CD4-positive, CD25-positive, alpha-beta regulatory T cell (primary cell): ENCODE measurements at places on chromosomes 12 and 14. TPM values are rescaled to one million over a fixed set of nuclear protein-coding genes. Genes with fewer than 3 reads are reported as not detected.

RIMBP2 gene
- total RNA-seq: not detected

LRTM2 gene
- not detected for total RNA-seq

ANKRD33 gene
- not detected for total RNA-seq

DIO3 gene
- not detected for total RNA-seq

GLIPR1L1 gene
- total RNA-seq: not detected

PTPN11 gene
- 51.9 TPM for total RNA-seq

TMTC1 gene
- not detected for total RNA-seq

GRCh38 chr12:77294016-77294415 lies 228.6 kb upstream of the E2F7 start:
- H3K36me3 ChIP-seq: no peaks in the 10 kb centered on the region
- H3K4me3 ChIP-seq: no peak overlapping the region
- H3K4me1 ChIP-seq: no peaks in the 10 kb centered on the region
- no peak for DNase-seq

DNA sequence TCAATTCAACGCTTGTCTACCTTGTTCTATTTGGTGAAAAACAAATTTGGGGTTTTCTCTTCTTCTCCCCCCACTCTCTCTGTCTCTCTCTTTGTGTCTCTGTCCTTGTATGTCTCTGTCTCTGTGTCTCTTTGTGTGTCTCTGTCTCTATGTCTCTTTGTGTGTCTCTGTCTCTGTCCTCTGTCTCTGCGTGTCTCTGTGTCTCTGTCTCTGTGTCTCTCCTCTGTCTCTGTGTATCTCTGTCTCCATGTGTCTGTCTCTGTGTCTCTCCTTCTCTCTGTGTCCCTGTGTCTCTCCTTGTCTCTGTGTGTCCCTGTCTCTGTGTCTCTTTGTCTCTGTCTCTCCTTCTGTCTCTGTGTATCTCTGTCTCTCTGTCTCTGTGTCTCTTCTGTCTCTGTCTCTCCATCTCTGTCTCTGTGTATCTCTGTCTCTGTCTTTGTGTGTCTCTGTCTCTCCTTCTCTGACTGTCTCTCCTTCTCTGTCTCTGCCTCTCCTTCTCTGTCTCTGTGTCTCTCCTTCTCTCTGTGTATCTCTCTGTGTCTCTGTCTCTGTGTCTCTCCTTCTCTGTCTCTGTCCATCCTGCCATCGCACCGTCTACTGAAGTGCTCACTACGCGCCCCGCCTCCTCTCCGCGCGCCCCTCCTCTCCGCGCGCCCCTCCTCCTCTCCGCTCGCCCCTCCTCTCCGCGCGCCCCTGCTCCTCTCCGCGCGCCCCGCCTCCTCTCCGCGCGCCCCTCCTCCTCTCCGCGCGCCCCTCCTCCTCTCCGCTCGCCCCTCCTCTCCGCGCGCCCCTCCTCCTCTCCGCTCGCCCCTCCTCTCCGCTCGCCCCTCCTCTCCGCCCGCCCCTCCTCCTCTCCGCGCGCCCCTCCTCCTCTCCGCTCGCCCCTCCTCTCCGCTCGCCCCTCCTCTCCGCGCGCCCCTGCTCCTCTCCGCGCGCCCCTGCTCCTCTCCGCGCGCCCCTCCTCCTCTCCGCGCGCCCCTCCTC lies 12.8 kb downstream of the LRCOL1 start:
- H3K4me1 ChIP-seq: peaks cover 14% of the 10 kb centered on the region
- peak overlapping the region; percentile 69 for H3K4me3 ChIP-seq
- H3K36me3 ChIP-seq: no peaks in the 10 kb centered on the region
- no peaks in the 10 kb centered on the region for H3K27me3 ChIP-seq
- no peak overlapping the region for H3K27ac ChIP-seq

DNA sequence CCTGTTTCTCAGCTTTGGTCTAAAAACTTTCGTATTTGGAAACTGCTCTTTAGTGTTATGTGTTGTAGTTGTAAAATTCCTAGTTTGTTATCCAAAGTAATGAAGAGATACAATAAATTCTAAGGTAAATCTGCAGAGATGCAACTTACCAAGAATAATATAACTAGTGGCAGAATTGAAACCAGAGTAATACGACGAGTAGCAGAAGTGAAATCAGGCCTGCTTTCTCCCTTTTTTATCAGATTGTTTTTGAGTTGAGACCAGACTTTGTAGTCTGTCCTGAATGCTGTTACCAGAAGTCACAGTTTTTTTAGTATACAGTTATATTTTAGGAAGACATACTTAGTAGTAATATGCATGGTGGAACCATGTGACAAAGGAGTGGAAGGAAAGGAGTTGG lies 12.5 kb downstream of the PAPOLA start:
- no peaks in the 10 kb centered on the region for H3K27me3 ChIP-seq
- no peaks in the 10 kb centered on the region for H3K36me3 ChIP-seq
- peak overlapping the region; percentile 51 for H3K4me3 ChIP-seq
- H3K27ac ChIP-seq: no peak overlapping the region

GRCh38 chr14:34013721-34014060 lies 62.8 kb upstream of the EGLN3 start:
- peaks cover 2% of the 10 kb centered on the region for H3K27me3 ChIP-seq
- H3K27ac ChIP-seq: no peak overlapping the region
- no peak overlapping the region for H3K4me3 ChIP-seq

GRCh38 chr12:122407208-122407607 lies 15.3 kb downstream of the CLIP1 start:
- no peak for DNase-seq
- H3K4me3 ChIP-seq: no peak overlapping the region
- H3K27me3 ChIP-seq: no peaks in the 10 kb centered on the region
- no peak overlapping the region for H3K27ac ChIP-seq

- no peaks in the 10 kb centered on the region for H3K4me1 ChIP-seq
- H3K4me3 ChIP-seq: no peak overlapping the region
- no peak for DNase-seq
Measured at GRCh38 chr12:45008211-45008610, 42.7 kb downstream of the DBX2 start.

DNA sequence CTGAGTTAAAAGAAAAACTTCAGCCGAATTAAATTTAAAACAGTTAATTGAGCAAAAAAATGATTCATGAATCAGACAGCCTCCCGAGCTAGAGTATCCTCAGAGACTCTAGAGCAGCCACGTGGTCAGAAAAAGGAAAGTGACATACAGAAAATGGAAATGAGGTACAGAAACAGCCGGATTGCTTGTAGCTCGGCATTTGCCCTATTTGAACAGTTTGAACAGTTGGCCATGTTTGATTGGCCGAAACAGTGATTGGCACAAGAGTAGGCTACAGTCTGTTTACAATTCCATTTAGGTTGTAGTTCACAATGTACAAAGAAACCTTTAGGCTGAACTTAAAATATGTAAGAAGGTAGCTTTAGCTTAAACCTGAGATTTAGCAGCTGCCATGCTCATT lies 12.9 kb upstream of the OXA1L start:
- H3K27ac ChIP-seq: no peak overlapping the region
- H3K36me3 ChIP-seq: no peaks in the 10 kb centered on the region
- H3K4me3 ChIP-seq: no peak overlapping the region
- no peak for DNase-seq
- H3K27me3 ChIP-seq: no peaks in the 10 kb centered on the region

GRCh38 chr14:22477569-22478194 lies 111.3 kb downstream of the DAD1 start:
- H3K4me3 ChIP-seq: peak overlapping the region; percentile 32
- H3K4me1 ChIP-seq: no peaks in the 10 kb centered on the region
- no peak for DNase-seq

GRCh38 chr14:64800000-64800399 lies 79.7 kb downstream of the SPTB start:
- DNase-seq: no peak
- H3K36me3 ChIP-seq: no peaks in the 10 kb centered on the region
- no peaks in the 10 kb centered on the region for H3K4me1 ChIP-seq
- H3K4me3 ChIP-seq: no peak overlapping the region

DNA sequence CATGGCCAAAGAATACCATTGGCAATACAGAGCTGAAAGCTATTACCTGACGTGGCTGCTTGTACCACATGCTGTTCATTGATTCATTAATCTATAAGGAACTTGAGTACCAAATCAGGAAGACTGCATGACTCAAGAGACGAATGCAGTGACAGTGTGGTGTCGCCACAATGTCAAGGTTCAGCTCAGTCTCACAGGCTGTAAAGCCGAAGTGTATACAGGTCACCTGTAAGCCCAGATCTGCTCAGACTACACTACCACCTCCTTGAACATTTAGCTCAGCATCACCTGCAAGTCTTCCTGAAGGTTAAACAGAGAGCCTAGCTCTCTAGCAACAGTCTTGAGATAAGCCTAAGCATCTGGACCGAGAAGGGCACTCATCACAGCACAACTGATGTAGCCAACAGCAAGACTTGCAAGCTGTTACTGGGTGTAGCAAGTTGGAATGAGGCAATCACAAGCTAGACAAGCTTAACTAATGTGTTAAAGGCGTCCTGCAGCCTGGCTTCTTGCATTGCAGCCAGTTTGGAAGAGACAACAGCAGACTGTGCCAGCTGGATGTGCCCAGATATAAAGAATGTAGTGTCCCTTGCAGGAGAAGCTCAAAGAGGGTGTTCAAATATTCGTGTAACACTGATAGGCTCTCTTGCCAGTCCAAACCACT lies 21.0 kb downstream of the TMTC1 start:
- no peaks in the 10 kb centered on the region for H3K4me1 ChIP-seq
- H3K27ac ChIP-seq: no peak overlapping the region
- no peak for DNase-seq
- H3K36me3 ChIP-seq: no peaks in the 10 kb centered on the region
- H3K27me3 ChIP-seq: no peaks in the 10 kb centered on the region

GRCh38 chr12:101784376-101784775 lies 45.1 kb upstream of the SYCP3 start:
- DNase-seq: no peak
- H3K27me3 ChIP-seq: no peaks in the 10 kb centered on the region
- no peak overlapping the region for H3K27ac ChIP-seq

- H3K4me1 ChIP-seq: no peaks in the 10 kb centered on the region
- H3K27me3 ChIP-seq: no peaks in the 10 kb centered on the region
- DNase-seq: no peak
- no peak overlapping the region for H3K4me3 ChIP-seq
- no peaks in the 10 kb centered on the region for H3K36me3 ChIP-seq
Measured at GRCh38 chr12:101902641-101903040, 25.3 kb downstream of the DRAM1 start.

DNA sequence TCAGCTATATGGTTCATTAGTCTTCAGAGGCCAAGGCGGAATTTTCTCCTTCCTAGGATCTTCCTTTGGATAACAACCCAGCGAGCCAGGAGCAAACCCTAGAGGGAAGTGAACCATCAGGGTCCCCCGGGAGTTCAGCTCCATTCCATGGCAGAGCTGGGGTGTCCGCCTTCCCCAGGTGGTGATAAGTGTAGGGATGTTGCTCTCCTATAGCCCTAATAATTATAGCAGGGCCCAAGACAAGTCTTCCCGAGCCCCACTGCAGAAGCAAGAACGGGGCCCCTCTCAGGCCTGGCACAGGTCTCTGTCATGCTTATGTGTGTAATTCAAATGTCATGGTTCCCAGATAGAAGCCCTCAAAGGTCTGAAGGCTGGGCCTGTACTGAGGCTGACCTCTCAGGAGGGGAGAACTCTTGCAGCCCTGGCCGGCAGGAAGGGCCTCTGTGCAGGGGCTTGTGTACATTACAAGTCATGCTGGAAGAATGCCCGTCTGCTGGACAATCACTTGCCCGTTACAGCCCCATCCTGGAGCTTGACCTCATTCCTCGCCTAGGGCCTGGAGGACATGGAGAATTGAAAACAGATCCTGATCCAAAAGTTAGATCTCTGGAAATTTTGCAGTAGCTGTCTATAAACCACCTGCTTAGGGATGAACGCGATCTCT lies 17.3 kb downstream of the LRTM2 start:
- H3K4me1 ChIP-seq: no peaks in the 10 kb centered on the region
- no peak overlapping the region for H3K27ac ChIP-seq
- H3K36me3 ChIP-seq: no peaks in the 10 kb centered on the region
- no peaks in the 10 kb centered on the region for H3K27me3 ChIP-seq
- no peak for DNase-seq
- H3K4me3 ChIP-seq: no peak overlapping the region

GRCh38 chr12:51369581-51369980 lies 21.6 kb downstream of the GALNT6 start:
- peak overlapping the region; percentile 73 for H3K4me3 ChIP-seq
- no peak for DNase-seq
- H3K27ac ChIP-seq: peak overlapping the region; percentile 74
- peaks cover 34% of the 10 kb centered on the region for H3K4me1 ChIP-seq

DNA sequence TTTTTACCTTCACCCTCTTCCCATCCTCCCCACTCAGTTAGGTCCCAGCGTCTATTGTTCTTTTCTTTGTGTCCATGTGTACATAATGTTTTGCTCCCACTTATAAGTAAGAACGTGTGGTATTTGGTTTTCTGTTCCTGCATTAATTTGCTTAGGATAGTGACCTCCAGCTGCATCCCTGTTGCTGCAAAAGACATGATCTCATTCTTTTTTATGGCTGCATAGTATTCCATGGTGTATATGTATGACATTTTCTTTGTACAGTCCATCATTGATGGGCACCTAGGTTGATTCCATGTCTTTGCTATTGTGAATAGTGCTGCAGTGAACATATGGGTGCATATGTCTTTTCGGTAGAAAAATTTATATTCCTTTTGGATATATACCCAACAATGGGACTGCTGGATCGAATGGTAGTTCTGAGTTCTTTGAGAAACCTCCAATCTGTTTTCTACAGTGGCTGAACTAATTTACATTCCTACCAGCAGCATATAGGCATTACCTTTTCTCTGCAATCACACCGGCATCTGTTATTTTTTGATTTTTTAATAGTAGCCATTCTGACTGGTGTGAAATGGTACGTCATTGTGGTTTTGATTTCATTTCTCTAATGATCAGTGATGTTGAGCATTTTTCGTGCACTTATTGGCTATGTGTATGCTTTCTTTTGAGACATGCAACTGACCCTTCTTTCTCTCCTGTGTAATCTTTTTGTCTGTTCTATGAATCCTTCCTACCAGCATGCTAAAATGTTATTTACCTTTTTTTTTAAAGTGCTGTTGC lies 279.7 kb upstream of the AMIGO2 start:
- DNase-seq: no peak
- no peaks in the 10 kb centered on the region for H3K36me3 ChIP-seq
- peaks cover 63% of the 10 kb centered on the region for H3K4me1 ChIP-seq
- H3K27ac ChIP-seq: peak overlapping the region; percentile 90
- peak overlapping the region; percentile 84 for H3K4me3 ChIP-seq
- no peaks in the 10 kb centered on the region for H3K27me3 ChIP-seq

GRCh38 chr12:9169979-9170634 lies 38.1 kb downstream of the PZP start:
- H3K4me3 ChIP-seq: no peak overlapping the region
- no peaks in the 10 kb centered on the region for H3K36me3 ChIP-seq
- no peak overlapping the region for H3K27ac ChIP-seq
- DNase-seq: no peak

- no peak overlapping the region for H3K27ac ChIP-seq
- H3K27me3 ChIP-seq: no peaks in the 10 kb centered on the region
- no peak for DNase-seq
- H3K4me3 ChIP-seq: no peak overlapping the region
- peaks cover 8% of the 10 kb centered on the region for H3K36me3 ChIP-seq
Measured at GRCh38 chr14:93010522-93011140, 87.7 kb downstream of the CHGA start.

GRCh38 chr12:3293446-3294161 lies 197.4 kb upstream of the PRMT8 start:
- H3K4me3 ChIP-seq: no peak overlapping the region
- no peak for DNase-seq
- no peak overlapping the region for H3K27ac ChIP-seq
- no peaks in the 10 kb centered on the region for H3K36me3 ChIP-seq
- H3K4me1 ChIP-seq: no peaks in the 10 kb centered on the region

- DNase-seq: no peak
- peaks cover 28% of the 10 kb centered on the region for H3K4me1 ChIP-seq
- H3K27ac ChIP-seq: no peak overlapping the region
- H3K4me3 ChIP-seq: no peak overlapping the region
- no peaks in the 10 kb centered on the region for H3K27me3 ChIP-seq
Measured at GRCh38 chr12:123715195-123715594, 3.0 kb downstream of the ATP6V0A2 start.
